Inflammatory macrophage (primary cell): ENCODE measurements at places on chromosomes 4 and X.
A peak's percentile ranks its signal among the peaks of the same experiment; 100 is the strongest.

- no peak for DNase-seq
Measured at GRCh38 chr4:152328582-152328981, 207.3 kb downstream of the FBXW7 start.

DNA sequence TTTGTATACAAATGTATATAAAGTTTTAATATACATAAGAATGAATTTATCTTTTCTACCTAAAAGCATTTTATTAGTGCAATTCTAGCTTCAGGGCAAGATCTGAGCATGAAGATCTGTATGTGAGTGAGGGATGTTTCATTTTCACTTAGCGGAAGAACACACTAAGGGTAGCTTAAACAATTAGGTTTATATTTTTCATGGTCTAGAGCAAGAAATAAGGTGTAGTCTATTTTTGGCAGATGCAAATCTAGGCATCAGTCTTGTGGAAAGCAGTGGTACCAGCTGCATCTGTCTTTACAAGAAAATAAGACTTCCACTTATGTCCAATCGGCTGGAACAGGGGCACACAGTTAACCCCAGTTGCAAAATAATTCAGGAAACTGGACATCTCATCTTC, 433.3 kb downstream of the ADAM29 start:
- no peak for DNase-seq

DNA sequence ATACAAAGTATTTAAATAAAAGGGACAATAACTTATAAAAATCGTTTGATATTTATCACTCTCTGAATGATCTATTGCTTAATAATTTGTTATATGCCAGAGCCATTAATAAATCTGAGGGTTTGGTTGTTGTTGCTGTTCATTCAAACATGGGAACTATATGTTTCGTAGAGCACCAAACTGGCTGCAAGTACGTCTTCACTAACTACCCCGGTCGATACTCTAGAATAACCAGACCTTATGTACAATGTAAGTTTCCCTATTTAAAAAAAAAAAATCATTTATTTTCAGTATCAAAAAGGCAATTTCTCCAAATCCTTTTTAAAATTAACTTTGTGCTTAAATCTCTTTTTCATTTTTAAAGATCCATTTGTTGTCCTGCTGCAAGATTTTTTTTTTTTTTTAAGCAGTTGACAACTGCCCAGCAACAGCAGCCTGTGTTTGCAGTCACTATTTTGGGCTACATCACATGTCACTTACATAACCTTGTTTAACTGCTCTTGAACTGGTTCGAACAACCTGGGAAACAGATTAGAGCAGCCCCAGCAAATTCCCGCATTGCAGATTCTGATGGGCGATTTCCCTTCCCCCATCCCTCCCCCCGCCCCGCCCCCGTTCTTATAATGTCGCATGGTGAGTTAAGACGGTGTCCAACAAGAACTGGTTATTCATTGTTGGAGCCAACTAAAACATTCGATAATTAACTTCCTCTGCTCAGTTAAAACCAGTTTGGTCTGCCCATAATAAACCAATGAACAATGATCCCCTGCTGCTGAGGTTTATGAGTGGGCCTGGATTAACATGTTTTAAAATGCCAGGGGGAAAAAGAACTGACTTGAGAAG, 238.9 kb downstream of the NR3C2 start:
- DNase-seq = no peak

DNA sequence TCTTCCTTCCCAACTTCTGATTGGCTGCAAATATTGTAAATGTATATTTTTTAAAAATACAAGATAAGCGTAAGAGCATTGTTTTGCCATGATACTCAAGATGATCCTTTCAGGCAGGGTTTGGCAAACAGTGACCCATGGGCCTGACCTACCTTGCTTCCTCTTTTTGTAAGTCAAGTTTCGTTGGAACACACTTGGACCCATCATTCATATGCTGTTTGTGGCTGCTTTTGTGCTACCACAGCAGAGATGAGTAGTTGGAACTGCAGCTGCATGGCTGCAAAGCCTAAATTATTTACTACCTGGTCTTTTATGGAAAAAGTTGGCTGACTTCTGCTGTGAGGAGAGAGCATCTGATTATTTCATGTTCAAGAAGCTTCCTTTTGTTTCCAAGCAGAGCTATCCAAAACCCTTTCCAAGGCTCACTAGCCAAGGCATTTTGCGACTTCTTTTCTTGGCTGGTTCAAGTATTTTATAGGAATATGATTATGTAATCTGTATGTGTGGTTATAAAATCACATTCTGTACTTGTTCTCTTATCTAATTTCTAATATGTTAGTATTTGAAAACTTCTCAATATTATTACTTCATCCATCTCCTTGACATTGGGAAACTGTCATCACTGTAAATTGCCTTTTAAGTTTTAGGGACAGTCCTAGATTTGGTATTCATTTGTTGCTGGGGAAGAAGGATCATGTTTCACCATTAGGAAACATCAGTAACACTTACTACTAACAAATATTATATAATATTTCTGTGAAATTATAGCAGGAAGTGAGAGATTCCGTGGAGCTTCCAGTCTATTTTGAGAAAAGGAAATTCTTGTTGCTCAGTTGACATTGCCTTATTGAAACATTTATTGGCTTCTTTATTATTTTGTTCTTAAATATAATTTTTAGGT, 109.2 kb downstream of the ARHGAP10 start:
- DNase-seq = peak; percentile 89
